ENCODE measurements at places on chromosomes 2 and 18. TPM values are rescaled to one million over a fixed set of nuclear protein-coding genes. Genes with fewer than 3 reads are reported as not detected.

Gene FAP
- polyA plus RNA-seq, result 10.2 TPM

Gene LIMS3
- polyA plus RNA-seq, result 1.6 TPM

Gene SKOR2
- polyA plus RNA-seq, result 5.9 TPM

Gene IL1F10
- polyA plus RNA-seq, result not detected

Gene OBSL1
- polyA plus RNA-seq, result 148 TPM

Gene CD28
- polyA plus RNA-seq, result 0.78 TPM

Gene PSD4
- 4.2 TPM for polyA plus RNA-seq

Gene CXCR1
- polyA plus RNA-seq, result not detected

Gene INPP4A
- 47.2 TPM for polyA plus RNA-seq

Gene EPC2
- polyA plus RNA-seq, result 40.9 TPM

All from spinal cord (tissue), 10 donors.